ENCODE measurements at places on chromosomes 6 and 20. TPM values are rescaled to one million over a fixed set of nuclear protein-coding genes. Genes with fewer than 3 reads are reported as not detected.

XRN2 gene
- polyA plus RNA-seq, result 88.5 TPM

GGTLC1 gene
- polyA plus RNA-seq, result not detected

CST5 gene
- polyA plus RNA-seq, result 0.52 TPM

MCM3 gene
- 132 TPM for polyA plus RNA-seq

CENPQ gene
- polyA plus RNA-seq, result 16.5 TPM

EPPIN gene
- polyA plus RNA-seq, result 0.17 TPM

RSPO3 gene
- polyA plus RNA-seq, result 299 TPM

ULBP2 gene
- 0.46 TPM for polyA plus RNA-seq

ARMC2 gene
- polyA plus RNA-seq, result 15.0 TPM

OPN5 gene
- polyA plus RNA-seq, result 0.70 TPM

RIPPLY2 gene
- not detected for polyA plus RNA-seq

RIMS4 gene
- polyA plus RNA-seq, result 1.1 TPM

DNAH8 gene
- polyA plus RNA-seq, result 0.50 TPM

SIRPD gene
- not detected for polyA plus RNA-seq

HLA-DQB1 gene
- polyA plus RNA-seq, result 3.1 TPM

METTL24 gene
- 12.5 TPM for polyA plus RNA-seq

C4B gene
- polyA plus RNA-seq, result 27.3 TPM

UNC5CL gene
- 4.0 TPM for polyA plus RNA-seq

PRDM13 gene
- polyA plus RNA-seq, result not detected

ENPP1 gene
- 22.5 TPM for polyA plus RNA-seq

SPTLC3 gene
- 21.4 TPM for polyA plus RNA-seq

SRMS gene
- 0.17 TPM for polyA plus RNA-seq

ATXN1 gene
- polyA plus RNA-seq, result 19.1 TPM

SRC gene
- polyA plus RNA-seq, result 22.3 TPM

ARFGEF3 gene
- 8.6 TPM for polyA plus RNA-seq

RARS2 gene
- polyA plus RNA-seq, result 61.7 TPM
